ENCODE measurements at places on chromosomes 2 and 18.

GRCh38 chr2:133561045-133561852, 7.0 kb downstream of the NCKAP5 start:
- no peak for DNase-seq

DNA sequence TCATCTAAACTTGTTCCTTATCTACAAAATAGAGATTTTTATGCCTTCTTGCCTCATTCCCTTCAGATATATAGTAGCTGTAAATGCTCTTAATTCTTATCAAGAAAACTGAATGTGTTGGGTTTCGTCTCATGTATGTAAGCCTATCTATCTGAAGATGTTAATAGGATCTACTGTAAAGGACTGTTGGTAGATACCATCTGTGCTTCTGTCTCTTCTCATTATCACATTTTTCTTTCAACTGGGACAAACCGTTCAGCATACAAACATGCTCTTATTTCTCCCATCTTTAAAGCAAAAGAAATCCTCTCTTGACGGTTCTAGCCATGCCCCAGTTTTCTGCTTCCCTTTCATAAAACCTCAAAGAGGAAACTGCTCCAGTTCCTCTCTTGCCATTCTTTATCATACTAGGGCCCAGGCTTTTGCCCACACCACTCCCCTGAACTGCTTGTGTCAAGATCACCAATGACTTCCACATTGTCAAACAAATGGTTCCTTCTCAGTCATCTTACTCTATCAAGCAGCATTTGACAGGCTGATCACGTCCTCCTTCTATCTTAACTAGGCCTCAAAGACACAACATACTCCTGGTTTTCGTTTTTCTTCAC, 88.7 kb downstream of the ARHGEF33 start:
- no peak for DNase-seq

DNA sequence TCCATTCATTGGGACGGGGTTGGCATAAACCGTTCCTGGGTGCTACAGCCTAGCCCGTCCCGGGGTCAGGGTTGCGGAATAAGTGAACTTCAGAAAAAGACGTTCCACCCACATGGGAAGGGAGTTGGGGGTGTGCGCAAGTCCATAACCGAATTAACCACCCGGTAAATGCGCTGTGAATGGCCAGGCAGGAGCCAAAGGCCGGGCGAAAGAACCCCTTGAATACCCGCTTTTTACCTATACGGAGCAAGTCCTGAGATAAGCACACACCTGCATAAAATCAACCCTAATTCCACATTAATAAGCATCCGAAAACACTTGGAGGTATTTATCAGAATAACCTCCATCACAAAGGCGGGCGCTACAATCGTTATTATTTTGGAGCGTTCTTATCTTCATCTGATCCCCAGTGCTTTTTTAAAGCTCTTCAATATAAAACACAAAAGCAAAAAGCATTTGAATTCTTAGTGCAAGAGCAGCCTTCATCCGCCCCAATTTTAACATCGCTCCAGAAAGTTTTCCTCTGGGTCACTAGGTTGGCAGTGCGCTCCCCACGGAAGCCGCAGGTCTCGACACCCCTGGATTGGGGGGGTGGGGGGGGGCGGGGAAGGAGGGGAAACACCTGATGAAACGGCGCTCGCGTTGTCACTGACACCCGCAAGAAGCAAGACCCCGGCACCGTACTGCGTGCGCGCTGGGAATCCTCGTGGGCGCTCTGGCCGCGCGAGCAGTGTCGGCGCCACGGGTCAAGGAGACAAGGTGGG, 1.2 kb downstream of the SATB2 start:
- DNase-seq = no peak

GRCh38 chr2:177622521-177622920, 229.9 kb downstream of the AGPS start:
- DNase-seq = no peak

- DNase-seq = no peak
Observed at GRCh38 chr2:105325389-105325963, 4.1 kb downstream of the TGFBRAP1 start.

DNA sequence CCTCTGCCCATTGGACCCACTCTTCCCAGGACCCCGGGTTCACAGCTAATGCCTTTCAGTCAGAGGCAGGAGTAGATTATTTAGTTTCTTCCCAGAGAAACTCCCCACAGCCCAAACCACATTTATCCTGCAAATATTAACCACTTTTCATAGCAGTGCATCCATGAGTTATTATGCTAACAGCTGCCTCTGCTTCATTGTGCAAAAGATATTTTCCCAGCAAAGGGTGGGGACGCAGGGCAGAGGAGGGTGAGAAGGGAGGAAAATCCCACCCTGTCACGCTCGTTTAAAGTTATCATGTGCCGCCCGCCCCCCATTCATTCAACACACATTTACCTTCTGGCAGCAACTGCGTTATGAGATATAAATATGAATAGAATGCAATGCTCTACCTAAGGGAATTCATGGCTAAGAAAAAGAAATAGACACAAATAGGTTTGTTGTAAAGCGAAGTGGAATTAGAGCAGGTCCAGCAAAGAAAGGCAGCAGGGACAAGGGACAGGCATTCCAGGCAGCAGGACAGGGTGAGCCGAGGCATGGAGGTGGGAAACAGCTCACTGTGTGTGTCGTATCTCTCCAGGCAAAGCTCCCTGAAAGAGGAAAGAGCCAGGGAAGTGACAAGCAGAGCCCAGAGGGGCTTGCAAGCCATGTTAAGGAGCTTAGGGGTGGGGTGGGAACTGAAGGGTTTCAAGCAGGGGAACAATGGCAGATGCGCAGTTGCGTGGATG, 46.3 kb upstream of the LTBP1 start:
- no peak for DNase-seq

GRCh38 chr2:208013285-208014178, 11.8 kb downstream of the PLEKHM3 start:
- DNase-seq = no peak

DNA sequence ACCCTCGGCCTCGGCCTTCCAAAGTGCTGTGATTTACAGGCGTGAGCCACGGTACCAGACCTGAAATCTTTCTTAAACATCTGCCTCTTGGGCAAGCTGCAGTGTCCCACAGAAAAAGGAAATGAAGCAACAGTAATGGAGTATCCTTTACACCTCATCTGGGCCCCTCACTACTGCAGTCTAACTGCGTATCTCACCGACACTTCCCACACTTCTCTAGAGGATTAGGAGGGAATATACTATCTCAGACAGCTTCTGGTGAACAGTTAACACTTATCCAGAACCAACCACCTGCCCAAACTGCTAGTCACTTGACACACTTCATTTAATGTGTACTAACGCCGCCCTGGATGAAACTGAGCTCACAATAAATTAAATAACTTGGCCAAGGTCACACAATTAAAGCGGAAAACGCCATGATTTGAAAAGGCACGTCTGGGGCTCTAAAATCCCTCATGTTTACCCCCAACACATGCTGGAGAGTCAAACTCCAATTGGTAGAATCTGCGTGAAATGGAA, 993 bp downstream of the COX7A2L start:
- DNase-seq = peak; percentile 55
